ENCODE measurements at places on chromosomes 3 and 15.

DNA sequence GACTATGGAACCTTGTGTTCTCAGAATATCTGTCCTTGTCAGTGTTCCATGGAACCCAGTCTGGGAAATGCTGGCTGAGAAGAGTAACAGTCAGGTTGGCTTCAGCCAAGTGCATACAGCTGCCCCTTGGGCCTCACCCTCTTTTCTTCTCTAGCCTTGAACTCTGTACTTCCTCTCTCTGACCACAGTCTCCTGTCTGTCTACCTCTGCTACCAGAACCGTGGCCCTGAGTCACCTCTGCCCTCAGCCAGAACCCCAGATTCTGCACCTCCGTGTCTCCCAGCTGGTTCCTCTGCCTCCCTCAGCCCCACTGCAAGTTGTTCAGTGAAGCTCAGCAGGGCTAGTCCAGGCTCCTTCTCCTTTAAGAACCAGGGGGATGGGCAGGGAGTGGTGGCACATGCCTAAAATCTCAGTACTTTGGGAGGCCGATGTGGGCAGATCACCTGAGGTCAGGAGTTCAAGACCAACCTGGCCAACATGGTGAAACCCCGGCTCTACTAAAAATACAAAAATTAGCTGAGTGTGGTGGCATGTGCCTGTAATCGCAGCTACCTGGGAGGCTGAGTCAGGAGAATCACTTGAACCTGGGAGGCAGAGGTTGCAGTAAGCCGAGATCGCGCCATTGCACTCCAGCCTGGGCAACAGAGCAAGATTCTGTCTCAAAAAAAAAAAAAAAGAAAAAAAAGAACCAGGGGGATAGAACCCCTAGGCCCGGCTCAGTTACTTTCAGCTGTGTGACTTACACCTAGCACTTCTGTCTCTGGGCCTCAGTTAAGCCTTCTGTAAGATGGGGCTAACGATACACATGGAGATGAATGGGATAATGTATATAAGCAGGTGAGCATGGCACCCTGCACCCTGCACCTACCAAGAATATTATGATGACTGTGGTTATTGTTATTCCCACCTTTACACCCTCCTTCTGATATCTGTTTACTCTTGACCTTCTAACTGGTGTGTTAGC is 24.3 kb upstream of the TATDN2 start:
- no peak for DNase-seq

DNA sequence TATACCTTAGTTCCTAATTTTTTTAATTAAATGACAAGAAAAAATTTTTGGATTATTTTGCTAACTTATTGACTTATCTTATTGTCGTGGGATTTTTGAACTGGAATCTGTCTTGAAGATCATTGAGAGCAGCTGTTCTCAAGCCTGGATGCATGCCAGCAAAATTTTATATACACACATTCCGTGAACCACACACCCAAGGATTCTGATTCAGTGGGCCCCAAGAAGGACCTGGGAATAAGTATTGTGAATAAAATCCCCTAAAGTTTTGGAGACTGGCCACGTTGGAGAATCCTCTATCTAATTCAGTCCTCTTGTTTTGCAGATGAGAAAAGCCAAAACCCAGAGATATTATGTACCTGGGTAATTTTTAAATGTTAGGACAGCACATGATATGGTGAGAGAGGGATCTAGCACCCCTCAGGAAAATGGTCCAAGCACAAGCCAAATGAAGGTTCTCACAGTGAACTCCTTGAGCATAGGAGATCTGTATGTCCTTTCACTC is 55.2 kb downstream of the UNC13C start:
- no peak for DNase-seq

- peak; percentile 95 for DNase-seq
These were observed 17.5 kb upstream of the FANCD2 start for GRCh38 chr3:10008588-10009344.

DNA sequence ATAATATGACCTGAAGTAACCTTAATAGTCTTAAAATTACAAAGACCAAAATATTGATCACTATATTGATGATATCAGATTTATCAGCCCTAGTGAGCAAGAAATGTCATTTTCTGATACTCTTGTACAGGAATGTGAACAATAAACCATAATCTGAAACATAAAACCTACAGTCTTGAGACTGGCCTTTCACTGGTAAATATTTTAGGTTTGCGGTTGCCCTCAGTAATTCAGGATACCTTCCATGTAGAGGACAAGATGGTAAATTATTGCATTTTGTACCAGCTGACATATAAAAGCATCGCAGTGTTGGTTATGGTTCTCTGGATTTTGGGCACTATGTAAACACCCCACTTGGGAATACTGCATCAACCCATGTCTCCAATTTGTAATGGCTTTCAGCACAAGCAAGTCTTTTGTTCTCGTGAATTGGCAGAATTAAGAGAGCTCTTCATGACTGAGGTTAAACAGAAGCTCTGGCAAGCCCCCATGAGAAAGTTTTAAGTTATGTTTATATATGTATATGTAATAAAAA is 128.5 kb downstream of the LMLN start:
- no peak for DNase-seq

DNA sequence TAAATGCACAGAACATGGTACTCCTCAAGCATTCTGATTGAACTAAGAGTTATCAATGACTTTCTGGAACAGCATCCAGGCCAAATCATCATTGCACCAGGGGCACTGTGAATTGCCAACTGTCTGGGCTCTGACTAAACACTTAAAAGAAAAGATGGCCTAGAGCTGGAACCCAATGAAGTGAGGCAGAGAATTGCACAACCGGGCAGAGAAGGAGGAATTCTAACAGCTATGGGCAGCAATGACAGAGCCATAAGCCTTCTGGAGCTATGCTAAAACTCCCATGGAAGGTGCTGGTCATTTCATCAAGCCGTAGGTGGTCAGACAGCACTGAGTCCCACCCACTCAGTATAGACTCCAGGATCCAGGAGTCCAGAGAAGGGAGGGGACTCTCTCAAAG is 48.1 kb upstream of the OXTR start:
- no peak for DNase-seq

DNA sequence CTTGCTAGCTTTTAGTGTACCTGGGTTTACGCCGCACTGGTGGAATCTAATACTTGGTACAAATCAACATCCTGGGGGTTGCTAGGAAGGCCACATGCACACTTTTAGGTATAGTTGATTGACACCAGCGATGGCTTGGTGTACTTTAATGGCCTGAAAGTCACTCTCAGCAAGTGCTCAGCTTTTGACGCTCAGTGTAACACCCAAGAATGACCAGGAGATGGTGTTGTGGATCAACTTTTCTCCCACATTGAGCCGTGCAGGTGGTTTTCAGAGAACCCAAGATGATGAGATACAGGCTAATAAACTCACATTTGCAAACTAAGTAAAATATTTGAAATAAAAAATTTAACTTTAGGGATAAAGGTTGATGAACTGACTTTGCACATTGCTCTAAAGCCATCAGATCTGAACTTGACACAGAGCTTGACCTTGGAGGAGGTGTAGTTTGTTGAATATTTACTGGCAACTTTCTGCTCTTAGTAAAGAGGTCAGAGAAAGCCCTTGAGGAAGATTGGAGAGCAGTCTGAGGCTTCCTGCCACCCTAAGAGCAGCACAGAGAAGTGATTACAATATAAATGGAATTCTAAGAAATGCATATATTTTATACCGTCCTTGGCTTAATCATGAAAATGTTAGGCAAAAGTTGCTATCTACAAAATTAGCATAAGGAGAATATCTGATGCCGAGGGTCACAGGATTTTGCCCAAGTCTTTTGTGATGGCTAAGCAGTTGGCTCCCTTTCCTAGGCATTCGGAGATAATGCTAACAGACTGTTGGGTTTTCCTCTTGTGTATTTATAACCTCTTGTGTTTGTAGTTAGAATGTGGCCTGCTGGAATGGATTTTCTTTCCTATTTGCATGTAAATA is 143.4 kb upstream of the RASGRP1 start:
- DNase-seq = no peak

DNA sequence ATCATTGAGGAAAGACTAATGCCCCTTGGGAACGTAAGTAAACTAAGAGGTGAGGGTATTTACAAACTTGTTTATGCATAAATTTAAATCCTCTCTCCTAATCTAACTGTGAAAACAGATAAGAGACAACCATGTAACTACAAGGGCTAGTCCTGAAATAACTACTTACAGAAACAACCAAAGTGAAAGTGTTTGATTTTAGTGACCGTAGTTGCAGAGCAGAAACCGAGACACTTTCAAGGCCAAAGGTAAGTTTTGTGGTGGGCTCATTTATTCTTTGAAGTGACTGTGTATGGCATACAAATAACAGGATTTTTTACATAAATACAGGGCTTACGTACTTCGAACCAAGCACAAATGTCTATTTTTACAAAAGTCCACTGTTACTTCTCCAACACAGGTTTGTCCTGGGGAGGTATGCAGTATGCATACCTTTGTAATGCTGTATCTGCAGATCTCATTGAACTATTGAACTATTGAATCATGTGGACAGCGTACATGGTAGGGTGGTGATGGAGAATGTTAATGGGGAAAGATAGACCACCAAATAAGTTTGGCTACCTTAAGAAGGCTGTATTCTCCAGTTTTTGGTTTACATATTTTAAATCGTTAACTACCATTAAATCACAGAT is 99.6 kb upstream of the RBMS3 start:
- DNase-seq = no peak

GRCh38 chr15:73190189-73190601 is 137.9 kb downstream of the NEO1 start:
- DNase-seq = no peak

DNA sequence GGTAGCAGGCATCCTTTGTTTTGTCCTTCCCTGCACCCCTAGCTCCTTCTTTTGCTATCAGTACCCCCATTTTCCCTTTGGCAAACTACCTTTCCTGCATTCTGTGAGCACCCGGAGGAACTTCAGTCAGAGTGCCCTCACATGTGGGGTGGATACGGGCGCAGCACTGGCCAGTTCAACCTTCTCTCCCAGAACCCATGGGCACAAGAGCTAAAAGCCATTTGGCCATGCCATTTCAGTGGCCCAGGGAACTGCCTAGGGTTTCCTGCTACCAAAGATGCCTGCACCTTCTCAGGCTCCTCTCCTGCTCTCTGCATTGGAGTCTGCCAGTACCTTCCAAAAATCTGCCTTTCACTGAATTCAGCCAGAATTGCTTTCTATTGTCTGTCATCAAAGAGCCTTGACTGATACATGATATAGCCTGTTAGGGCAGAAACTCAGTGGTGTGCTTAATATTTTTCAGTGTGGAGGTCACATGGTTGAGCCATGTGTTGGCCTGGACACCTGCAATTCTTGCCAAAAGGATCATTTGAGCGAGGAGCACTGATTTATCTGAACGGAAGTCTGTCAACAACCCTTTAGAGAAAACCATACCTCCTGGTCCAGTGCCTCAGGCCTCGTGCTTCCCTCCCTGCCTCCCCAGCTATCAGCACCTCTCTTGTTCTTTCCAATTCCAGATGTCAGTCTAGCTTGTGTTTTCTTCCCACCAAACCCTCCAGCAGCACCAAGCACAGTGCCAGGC is 27.0 kb upstream of the HHATL start:
- DNase-seq = no peak

- no peak for DNase-seq
These were observed 24.2 kb downstream of the MASP1 start for GRCh38 chr3:187267306-187267705.

GRCh38 chr3:110031975-110032374 is 694.6 kb upstream of the DPPA4 start:
- DNase-seq = no peak

GRCh38 chr15:25249236-25250010 is 189.4 kb downstream of the UBE3A start:
- DNase-seq = peak; percentile 23

DNA sequence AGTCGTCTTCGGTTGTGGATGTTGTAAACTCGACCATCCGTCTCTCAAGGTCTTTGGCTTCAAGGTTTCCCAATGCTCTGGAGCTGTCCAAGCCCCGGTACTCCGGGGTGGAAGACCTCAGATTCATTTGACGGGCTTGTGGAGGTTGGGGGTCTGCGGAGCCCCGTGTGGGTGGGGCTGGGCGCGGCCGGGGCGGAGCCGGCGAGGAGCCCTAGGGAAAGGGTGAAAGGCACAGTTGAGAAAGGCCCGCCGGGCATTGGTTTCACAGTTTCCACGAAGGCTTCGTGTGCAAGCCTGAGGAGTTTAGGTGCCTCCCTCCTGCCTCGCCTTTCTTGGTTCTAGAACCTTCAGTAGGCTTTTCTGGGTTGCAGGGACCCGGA is 360 bp upstream of the MGA start:
- DNase-seq = peak; percentile 43

DNA sequence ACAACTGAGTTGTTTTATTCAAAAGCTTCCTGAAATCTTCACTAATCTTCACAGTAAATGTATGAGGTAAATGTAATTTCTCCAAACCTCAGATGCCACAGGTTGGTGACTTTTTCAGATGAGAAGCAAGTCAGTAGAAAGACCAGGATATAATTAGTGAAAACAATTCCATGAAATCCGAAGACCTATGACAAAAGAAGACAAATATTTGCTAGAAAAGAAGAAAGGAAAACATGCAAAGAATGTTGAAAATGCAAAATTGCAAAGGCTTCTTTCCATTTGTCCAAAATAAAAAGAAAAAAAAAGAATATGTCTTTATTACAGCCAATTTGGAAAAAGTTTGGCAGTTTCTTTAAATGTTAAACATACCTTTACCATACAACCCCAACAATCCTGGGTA is 88.3 kb upstream of the MYRIP start:
- DNase-seq = no peak

DNA sequence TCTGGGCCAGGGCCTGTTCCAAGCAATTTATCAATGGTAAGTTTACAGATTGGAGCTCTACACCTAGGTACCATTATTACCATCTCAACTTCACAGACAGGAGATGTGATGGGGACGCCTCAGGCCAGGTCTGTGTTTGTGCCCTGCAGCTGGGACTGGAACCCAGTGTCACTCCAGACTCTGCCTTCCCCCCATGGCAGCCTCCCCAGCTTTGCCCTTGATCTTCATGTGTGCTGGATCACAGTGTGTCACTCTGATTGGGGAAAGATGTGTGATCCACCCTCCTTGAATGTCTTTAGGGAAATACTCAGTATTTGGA is 59.6 kb downstream of the MGLL start:
- no peak for DNase-seq

GRCh38 chr3:11634081-11634635 is 9.6 kb downstream of the VGLL4 start:
- DNase-seq = no peak
